ENCODE measurements at places on chromosomes 11 and 22.

DNA sequence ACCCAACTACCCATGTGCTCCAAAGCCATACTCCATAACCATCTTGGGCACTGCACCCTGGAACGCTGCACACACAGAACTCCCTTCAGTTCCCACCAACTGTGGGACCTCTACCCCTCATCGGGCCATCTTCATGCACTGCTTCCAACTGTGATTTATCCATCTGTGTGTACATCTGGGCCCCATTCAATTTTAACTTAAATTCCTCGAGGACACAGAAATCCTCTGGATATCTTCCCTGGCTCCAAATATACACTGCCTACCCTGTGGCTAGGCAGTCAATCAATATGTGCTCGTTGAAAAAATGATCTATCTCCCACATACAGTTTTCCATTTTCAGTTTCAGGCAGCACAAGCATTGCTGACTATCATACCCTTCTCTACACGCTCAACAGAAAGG lies 4.9 kb downstream of the FEZ1 start:
- DNase-seq, result no peak
- H3K4me1 ChIP-seq, result peaks cover 16% of the 10 kb centered on the region
- H3K27ac ChIP-seq, result no peak overlapping the region
- H3K27me3 ChIP-seq, result peaks cover 44% of the 10 kb centered on the region

- no peaks in the 10 kb centered on the region for H3K27me3 ChIP-seq
- no peak overlapping the region for H3K4me3 ChIP-seq
- H3K4me1 ChIP-seq, result no peaks in the 10 kb centered on the region
- DNase-seq, result no peak
These were observed 31.6 kb downstream of the UQCR10 start for GRCh38 chr22:29798801-29799200.

DNA sequence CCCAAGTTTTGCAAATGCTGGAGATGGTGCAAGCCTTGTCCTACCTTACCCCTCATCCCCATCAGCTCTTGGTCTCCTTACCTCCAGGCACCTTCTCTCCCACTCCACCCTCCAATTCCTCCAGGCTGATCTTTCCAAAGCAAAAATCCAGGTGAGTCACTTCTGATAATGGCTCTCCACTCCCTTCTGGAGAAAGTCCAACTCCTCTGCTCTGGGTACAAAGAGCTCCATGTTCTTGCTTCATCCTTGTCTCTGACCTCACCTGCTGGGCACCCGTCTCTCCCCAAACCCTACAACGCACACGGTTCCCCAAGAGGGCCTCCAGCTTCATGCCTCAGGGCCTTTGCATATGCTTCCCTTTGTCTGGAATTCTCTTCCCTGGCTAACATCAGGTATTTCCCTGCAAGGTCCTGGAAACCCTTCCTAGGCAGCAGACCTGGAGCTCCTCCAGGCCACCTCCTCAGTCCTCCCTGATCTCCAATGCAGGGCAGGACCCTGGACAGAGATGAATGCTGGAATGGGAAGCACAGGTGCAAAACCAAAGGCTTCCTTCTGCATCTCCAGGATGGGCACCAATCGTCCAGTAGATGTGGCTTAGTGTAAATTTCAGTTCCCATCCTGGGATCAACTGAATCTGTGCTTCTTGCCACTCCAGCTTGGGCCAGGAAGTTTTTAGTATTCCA lies 22.7 kb downstream of the IFT27 start:
- H3K27me3 ChIP-seq, result peaks cover 4% of the 10 kb centered on the region
- no peak for DNase-seq
- no peak overlapping the region for H3K4me3 ChIP-seq
- H3K36me3 ChIP-seq, result no peaks in the 10 kb centered on the region

- no peak for DNase-seq
- H3K27me3 ChIP-seq, result no peaks in the 10 kb centered on the region
These were observed 357.7 kb upstream of the ARHGAP42 start for GRCh38 chr11:100329352-100329751.

GRCh38 chr11:14331476-14332136 lies 27.4 kb downstream of the RRAS2 start:
- no peak overlapping the region for H3K27ac ChIP-seq
- H3K36me3 ChIP-seq, result peaks cover 6% of the 10 kb centered on the region
- peaks cover 27% of the 10 kb centered on the region for H3K4me1 ChIP-seq
- no peaks in the 10 kb centered on the region for H3K27me3 ChIP-seq
- H3K4me3 ChIP-seq, result no peak overlapping the region

DNA sequence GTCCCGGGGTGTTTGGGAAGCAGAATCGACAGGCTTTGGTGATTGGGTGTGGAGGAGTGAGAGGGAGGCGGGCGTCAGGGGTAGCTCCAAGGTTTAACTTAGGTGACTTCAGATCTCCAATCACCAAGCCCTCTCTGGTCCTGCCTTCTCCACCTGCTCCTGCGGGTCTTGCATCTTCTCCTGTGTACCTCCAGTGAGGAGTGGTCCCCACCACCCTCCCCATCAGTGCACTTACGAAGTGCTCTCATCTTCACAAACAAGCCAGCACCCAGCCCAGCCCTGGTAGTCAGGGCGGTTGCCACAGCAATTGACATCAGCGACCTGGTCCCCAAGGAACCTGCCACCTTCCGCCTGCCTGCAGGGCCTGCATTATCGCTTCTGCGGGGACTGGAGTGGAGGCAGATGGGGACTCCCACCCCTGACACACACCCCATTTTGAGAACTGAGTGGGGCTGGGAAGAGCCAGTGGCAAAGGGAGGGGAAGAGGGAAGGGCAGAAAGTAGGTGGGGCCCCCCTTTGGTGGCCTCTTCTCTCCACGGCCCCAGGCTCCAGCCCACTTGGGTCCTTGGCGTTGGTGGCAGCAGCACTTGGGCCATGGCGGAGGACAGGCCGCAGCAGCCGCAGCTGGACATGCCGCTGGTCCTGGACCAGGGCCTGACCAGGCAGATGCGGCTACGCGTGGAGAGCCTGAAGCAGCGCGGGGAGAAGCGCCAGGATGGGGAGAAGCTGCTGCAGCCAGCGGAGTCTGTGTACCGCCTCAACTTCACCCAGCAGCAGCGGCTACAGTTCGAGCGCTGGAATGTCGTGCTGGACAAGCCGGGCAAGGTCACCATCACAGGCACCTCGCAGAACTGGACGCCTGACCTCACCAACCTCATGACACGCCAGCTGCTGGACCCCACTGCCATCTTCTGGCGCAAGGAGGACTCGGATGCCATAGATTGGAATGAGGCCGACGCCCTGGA lies at the start of gene OMP:
OMP (plus strand) TSS at position 595 of the 965 bp plus-strand sequence; CDS start at position 595, 0 bp downstream.
- H3K27me3 ChIP-seq, result no peaks in the 10 kb centered on the region
- no peak within 1 kb of the TSS for H3K4me3 ChIP-seq
- H3K36me3 ChIP-seq, result no peaks in the 10 kb centered on the region
- no peaks in the 10 kb centered on the region for H3K4me1 ChIP-seq
- no peak for DNase-seq
- no peak within 1 kb of the TSS for H3K27ac ChIP-seq

GRCh38 chr11:69771466-69771865 lies 3.7 kb downstream of the FGF4 start:
- no peak overlapping the region for H3K4me3 ChIP-seq
- no peak for DNase-seq
- no peaks in the 10 kb centered on the region for H3K4me1 ChIP-seq
- H3K36me3 ChIP-seq, result no peaks in the 10 kb centered on the region
- H3K27ac ChIP-seq, result no peak overlapping the region

GRCh38 chr11:75380245-75380644 lies 19.1 kb upstream of the RPS3 start:
- H3K4me3 ChIP-seq, result no peak overlapping the region
- DNase-seq, result no peak
- H3K27ac ChIP-seq, result no peak overlapping the region
- no peaks in the 10 kb centered on the region for H3K36me3 ChIP-seq
- H3K4me1 ChIP-seq, result peaks cover 27% of the 10 kb centered on the region
- no peaks in the 10 kb centered on the region for H3K27me3 ChIP-seq

GRCh38 chr11:10441652-10442503 lies 13.2 kb upstream of the AMPD3 start:
- no peaks in the 10 kb centered on the region for H3K27me3 ChIP-seq
- H3K4me3 ChIP-seq, result peak overlapping the region; percentile 49
- H3K27ac ChIP-seq, result peak overlapping the region; percentile 83
- DNase-seq, result no peak
- H3K36me3 ChIP-seq, result no peaks in the 10 kb centered on the region

- no peak overlapping the region for H3K4me3 ChIP-seq
- H3K27ac ChIP-seq, result no peak overlapping the region
- H3K4me1 ChIP-seq, result no peaks in the 10 kb centered on the region
- no peak for DNase-seq
- no peaks in the 10 kb centered on the region for H3K27me3 ChIP-seq
These were observed 7.5 kb upstream of the CSTF3 start for GRCh38 chr11:33168709-33169200.

GRCh38 chr11:115984228-115984627 lies 480.0 kb upstream of the CADM1 start:
- H3K36me3 ChIP-seq, result no peaks in the 10 kb centered on the region
- no peak for DNase-seq
- no peaks in the 10 kb centered on the region for H3K4me1 ChIP-seq
- H3K27ac ChIP-seq, result no peak overlapping the region
- H3K4me3 ChIP-seq, result no peak overlapping the region
- no peaks in the 10 kb centered on the region for H3K27me3 ChIP-seq

All from naive thymus-derived CD8-positive, alpha-beta T cell (primary cell).